ENCODE measurements at places on chromosomes 12 and 14.
A peak's percentile ranks its signal among the peaks of the same experiment; 100 is the strongest.

DNA sequence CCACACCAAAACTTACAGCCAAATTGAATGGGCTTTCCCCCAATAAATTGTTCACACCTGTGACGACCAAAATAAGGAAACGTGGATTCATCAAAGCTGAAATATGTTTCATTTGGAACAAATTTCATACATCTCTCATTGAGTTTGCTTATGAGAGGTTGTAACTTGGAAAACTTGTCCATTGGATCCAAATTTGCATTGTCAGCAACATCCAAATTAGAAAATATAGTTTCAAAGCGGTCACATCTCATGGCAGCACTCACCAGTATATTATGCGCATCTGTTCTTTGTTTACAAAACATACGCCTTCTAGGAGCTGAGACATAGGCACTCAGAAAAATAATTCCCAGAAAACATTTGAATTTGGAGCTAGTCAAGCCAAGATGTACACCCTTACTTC lies 1028.2 kb upstream of the USP15 start:
- DNase-seq, result no peak

DNA sequence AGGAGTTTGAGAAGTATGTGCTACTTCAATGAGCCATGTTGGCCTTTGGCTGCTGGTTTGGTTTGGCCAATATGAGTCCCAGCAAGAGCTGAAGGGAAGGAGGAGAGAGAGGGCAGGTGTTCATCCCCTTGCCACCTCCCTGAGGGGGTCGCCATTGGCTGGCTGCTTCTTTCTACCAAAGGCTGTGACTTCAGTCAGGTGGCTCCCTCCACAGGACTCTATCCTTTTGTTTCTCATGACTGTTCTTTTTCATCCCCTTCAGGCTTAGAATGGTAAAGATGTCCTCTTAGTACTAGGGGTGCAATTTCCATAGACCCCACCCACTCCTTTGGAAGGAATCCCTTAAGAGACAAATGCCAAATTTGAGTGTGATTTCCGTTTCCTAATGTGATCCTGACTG lies 31.2 kb upstream of the OTOGL start:
- no peak for DNase-seq

GRCh38 chr12:78898416-78898815 lies 33.8 kb downstream of the SYT1 start:
- DNase-seq, result peak; percentile 1

GRCh38 chr12:89863493-89863938 lies 154.9 kb upstream of the ATP2B1 start:
- DNase-seq, result no peak

DNA sequence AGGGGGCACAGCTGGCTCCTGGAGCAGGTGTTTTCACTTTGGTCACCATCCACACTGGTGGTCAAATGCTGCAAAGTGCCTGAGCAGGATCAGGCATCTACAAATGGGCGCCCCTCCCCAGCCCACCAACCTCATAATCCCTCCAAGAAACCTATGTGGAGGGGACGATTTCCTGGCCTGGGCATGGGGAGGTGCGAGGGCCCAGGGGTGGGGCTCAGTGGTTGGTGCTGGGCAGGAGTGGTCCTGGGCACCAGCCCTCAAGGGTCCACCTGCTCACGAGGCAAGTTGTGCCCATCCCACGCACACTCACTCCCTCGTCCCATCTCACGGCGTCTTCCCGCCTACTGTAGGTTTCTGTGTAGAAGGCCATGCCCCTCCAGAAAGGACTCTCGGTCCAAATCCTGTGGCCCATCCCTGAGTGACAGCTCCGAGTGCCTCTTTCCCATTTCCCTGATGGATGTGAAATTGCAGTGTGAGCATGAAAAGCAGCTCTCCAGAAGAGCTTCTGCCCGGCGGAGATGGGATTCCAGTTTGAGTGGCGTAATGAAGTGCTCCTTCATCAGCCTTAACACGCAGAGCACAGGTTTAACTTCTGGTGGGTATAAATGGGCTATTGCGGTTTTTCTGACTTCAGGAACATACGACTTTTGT lies 36.9 kb downstream of the SLC15A4 start:
- DNase-seq, result no peak

GRCh38 chr12:102195826-102196225 lies 1.8 kb downstream of the PMCH start:
- DNase-seq, result no peak

DNA sequence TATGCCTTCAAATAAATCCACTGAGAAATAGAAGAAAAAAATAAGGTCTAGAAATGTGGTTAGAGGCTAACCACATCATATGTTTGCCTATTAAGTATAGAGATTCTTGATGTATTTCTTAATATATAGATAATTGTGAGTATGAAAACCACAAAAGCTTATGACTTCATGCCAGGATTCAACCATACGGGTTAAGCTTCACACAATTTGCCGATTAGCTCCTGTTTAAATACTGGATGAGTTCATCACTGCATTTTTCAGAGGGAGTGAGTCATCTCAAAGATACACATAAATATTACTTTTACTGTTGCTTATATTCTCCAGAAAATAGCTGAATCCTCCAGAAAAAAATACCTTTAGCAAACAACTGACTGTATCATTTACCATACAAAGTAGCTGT lies 79.6 kb downstream of the RPL10L start:
- DNase-seq, result no peak

DNA sequence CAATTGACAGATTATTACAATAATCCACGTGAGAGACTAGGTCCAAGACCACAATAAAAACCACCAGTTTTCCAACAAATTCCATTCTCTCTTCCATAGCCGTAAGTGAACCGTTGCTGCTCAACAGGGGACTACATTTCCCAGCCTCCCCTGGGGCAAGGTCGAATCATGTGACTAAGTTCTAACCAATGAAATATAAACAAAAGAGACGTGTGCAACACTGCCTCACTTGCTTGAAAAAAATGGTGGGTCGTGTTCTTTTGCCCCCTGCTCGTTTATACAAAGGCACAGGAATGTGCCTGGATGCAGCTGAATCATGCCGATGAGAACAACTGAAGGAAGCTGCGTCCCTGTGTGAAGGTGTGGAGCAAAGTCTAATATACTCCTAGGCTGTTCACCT lies 51.1 kb downstream of the HSPB8 start:
- DNase-seq, result no peak

- DNase-seq, result no peak
Observed at GRCh38 chr14:73231981-73232851, 5.1 kb upstream of the PAPLN start.

DNA sequence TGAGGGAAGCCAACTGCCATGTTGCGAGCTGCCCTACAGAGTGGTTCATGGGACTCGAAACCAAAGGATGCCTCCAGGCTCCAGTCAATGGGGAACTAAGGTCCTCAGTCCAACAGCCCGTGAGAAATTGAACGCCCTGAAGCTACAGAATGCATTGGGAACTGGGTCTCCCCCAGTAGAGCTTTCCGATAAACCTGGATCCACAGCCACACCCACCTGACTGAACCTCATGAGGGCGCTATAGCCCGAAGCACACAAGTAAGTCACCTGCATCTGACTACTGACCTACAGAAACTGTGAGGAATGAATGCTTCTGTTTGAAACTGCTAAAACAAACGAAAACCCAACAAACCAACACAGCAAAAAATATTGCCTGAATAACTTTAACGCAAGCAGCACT lies 1297.7 kb downstream of the AACS start:
- no peak for DNase-seq

- peak; percentile 28 for DNase-seq
Observed at GRCh38 chr12:112275207-112275606, 107.0 kb downstream of the HECTD4 start.

DNA sequence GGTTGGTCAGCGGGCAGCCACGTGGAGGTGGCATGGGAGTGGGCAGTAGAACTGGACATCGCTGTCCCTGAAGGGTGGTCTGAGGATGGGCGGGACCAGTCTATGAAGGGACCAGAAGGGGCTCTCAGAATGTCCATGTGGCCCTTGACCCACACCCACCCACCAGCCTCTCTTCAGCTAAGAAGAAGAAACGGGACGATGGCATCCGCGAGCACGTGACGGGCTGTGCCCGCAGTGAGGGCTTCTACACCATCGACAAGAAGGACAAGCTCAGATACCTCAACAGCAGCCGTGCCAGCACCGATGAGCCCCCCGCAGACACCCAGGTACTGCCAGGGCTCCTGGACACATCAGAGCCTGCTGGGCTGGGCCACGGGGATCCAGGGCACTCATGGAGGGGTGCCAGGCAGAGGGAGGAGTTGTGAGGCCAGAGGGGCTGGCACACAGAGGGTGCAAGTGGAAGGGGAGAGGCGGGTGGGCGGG lies 21.3 kb downstream of the SETD1B start:
- DNase-seq, result no peak

GRCh38 chr12:63420206-63420644 lies 248.1 kb downstream of the DPY19L2 start:
- peak; percentile 20 for DNase-seq

- peak; percentile 37 for DNase-seq
Observed at GRCh38 chr14:103518422-103519042, 4.1 kb downstream of the CKB start.

GRCh38 chr12:26798023-26798422 lies 35.0 kb downstream of the ITPR2 start:
- no peak for DNase-seq

DNA sequence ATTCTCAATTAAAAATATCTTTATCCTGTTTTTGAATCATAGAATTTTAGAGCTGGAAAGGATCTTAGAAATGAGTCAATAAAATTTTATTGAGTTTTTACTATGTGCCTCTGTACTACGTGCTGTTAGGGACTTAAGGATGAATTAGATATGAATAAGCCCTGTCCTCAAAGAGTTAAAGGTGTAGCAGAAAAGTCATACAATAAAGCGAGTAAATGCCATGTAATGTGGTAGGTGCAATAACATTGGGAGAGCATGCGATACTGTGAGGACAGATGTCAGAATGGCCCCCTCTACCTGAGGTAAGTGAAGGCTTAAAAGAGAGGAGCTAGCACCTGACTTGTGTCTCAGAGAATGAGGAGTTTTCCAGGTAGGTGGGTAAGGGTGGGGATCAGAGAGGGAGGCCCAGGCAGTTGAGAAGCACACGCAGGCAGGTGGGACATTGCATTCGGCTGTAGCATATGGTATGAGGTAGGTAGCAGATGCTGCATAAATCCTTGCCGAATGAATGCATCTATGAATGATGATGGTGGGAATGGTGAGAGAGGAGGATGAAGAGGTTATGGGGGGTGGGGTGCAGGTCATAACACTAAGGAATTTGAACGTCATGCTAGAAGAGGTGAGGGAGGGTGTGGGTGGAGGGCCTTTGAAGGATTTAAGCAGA lies 35.4 kb upstream of the ATP23 start:
- no peak for DNase-seq

- no peak for DNase-seq
Observed at GRCh38 chr12:123743002-123743401, 19.1 kb upstream of the DNAH10 start.

- no peak for DNase-seq
Observed at GRCh38 chr12:26334621-26335124, 139.3 kb downstream of the SSPN start.

DNA sequence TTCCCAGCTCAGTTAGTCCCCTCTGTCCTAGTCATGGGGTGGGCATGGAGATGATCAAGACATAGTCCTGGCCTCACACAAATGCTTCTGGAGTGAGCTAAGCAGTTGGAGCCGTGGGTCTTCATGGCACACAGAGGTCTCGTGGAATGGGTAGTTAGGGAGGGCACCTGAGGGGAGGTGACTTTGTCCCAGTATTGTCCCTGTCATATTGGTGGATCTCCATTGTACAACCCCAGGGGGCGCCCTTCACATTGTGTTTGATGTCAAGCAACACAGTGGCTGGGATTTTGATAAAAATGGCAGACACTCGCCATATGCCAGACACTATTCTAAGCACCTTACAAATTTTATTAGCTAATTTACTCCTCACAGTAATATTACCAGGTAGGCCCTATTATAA lies 175.4 kb upstream of the LHX5 start:
- DNase-seq, result no peak

DNA sequence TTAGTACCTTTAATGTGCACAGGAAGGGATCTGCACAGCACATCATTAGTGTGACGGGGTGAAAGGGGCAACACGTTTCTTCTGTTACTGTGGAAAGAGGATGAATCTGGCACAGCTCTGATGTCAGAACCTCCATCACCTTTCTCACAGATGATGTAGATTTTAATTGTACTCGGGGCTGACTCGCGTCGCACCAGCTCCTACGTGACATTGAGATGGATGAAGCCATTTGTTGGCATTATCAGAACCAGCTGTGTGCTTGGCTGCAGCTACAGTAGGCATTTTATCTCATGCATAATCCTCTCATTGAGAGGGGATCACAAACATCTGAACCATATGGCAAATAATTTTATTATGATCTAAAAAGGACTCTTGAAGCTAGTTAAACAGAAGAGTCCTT lies 173.6 kb downstream of the PDZRN4 start:
- no peak for DNase-seq

DNA sequence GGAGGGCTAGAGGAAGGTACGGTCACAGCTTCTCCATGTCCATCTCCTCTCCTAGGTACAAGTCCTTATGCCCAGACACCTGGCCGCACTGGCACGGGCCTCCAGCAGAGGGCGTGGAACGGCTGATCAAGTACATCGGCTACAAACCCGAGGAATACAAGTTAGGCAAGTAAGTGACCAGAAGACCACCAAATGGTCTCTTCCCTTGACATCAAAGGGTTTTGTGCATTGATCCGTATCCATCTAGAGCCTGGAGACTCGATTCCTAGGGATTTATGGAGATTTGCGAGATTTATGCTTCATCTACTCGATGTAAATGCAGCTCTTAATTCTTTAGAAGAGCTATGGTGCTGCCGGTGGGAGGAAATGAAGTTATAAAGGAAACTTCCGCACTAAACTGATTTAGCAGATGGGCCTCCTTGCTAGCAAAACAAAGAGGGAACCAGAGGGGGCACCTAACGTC lies 44.2 kb downstream of the KCTD10 start:
- peak; percentile 59 for DNase-seq

DNA sequence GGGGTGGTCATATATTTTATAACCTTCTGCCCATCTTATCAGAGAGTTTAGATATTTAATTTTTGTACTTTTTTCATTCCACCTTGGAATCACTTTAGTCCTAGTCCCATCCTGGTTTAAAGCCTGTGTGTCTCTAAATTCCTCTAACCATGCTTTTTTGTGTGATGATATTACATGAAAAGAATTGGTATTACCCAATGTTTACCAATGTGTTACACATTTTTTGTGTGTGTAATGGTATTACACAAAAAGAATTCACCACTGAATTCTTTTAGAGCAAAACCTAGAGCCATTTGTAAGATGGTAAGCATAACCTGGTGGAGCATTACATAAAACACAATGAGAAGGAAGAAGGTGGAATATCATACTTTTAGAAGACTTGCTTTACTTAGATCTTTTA lies 77.5 kb downstream of the FAR2 start:
- DNase-seq, result no peak

GRCh38 chr12:75170640-75171185 lies 38.9 kb downstream of the KCNC2 start:
- DNase-seq, result no peak

DNA sequence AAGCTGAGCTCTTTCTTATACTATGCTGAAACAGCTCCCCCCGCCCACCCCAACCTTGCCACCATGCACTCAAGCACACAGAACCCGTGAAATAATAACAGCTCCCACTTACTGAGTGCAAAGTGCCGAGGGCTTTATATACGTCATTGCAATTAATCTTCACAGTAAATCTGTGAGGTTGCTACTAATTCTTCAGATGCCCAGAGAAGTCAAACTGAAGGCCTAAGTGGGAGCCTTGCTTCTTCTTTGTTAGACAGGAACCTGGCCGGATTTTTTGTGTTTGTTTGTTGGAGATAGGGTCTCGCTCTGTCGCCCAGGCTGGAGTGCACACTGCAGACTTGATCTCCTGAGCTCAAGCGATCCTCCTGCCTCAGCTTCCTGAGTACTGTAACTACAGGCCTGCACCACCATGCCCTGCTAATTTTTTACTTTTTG lies 34.0 kb downstream of the VCPKMT start:
- DNase-seq, result no peak

Measured in large intestine (tissue), 12 donors.